GM12864 (cell line): ENCODE measurements at places on chromosomes 4 and X.

- DNase-seq: peak; percentile 2
Observed at GRCh38 chr4:121651597-121651996, 45.2 kb downstream of the ANXA5 start.

- no peak for DNase-seq
Observed at GRCh38 chr4:42123071-42123644, 29.3 kb downstream of the BEND4 start.

- no peak for DNase-seq
Observed at GRCh38 chr4:69589884-69590283, 49.6 kb downstream of the UGT2A2 start.

DNA sequence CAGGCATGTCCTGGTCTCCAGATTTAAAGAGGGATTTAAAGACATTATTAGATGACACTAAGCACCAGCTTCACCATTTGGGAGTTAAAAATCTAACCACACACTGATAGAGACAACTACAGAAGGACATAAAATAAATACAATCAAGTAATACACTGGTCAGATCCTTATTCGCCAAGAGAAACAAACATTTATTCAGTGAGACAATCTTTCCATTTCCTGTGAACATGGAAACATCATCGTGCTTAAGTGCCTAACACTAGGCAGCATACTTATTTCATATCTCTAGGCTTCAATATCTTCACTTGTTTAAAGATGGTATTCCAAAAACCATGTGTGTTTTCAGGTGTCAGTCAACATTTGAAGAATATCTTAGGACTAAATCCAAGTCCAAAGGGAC, 103.6 kb downstream of the AREG start:
- no peak for DNase-seq

GRCh38 chr4:184115399-184115798, 102.3 kb downstream of the ENPP6 start:
- no peak for DNase-seq

DNA sequence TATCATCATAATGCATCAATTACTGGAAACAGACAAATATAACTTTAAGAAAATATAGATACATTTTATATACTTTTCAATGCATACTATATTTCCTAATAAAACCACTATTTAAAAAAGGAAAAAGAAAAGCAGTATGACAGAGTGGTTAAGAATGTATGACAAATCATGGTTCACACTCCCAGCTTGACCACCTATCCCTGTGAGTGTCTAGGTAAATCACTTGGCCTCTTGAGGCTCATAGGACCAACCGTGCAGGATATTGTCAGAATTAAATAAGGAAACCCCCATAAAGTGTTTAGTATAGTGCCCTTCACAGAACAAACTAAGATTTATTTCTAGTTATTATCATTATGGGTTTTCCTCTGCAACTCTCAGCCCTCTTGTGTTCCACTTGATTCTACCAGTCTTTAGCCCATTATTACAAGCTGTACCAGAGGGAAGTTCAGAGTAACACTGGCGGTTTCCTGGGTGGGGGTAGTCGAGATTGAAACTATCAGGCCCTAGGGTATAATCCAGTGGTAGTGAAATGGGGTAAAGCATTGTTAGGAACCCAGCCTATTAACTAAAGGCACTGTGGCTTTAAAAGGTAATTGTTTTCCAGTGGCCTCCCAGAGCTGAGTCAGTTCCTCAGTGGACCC, 55.5 kb upstream of the PAK3 start:
- DNase-seq: no peak

- no peak for DNase-seq
Observed at GRCh38 chr4:141415651-141416050, 195.0 kb downstream of the ZNF330 start.

DNA sequence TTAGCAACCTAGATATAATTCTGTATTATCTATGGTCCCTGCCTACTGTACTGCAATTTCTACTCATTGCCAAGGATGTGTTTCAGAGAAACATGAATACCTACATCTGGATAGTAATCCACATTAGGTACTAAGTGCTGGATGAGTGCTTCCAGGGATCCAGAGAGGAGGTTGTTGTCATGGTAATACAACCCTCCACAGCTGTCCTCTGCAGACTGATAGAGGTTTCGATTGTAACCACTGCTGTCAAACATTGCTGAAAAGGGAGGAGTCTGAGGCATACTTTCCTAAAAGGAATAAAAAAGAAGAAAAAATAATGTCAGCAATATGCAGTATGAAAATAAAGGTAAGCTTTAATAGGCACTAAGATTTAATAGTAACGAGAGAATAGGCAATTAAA, 12.5 kb downstream of the RASGEF1B start:
- DNase-seq: no peak

DNA sequence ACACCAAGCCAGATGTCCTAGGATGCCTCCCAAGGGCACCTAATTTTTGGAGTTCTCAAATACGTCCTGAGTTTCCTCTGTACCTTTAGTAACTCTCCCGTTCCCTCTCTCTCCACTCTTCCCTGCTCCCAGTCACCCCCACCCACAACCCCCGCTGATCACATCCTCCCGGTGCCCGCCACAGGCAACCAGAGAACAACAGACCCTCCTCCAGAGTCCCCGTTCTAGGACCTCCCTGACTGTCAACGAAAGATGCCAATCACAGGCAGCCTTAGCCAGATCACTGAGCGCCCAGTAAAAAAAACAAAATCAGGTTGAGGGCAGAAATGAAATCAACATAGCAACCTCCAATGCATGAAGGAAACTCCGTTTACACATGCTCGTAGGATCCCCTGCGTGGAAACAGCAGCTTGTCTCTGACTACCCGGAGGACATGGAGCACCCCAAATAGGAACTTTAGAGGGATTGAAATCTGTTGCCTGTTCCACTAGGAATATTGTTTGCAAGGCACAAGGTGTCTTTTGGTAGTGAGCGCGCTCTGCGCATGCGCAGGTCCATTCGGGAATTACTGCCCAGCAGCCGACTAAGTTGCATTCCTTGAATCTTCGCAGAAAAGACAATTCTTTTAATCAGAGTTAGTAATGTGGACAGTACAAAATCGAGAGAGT, at the start of gene GABRB1:
TSS of gene GABRB1 (plus strand) at position 557 of the 668 bp plus-strand sequence.
- DNase-seq: no peak

DNA sequence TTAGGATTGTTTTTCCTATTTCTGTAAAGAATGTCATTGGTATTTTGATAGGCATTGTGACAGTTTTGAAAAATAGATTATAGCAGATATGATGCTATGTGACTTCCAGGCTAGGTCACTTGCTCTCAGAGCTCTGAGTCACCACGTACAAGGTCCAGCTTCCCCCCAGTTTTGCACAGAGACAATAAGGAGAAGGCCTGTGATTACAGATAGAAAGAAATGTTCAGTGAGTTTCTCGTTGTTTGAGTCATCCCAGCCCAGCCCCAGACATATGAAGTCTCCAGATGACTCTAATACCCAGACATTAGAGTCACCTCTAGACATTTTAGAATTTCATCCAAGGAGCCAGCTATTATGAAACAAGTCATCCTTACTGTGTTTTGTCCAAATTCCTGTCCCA, 57.2 kb downstream of the MFAP3L start:
- no peak for DNase-seq

GRCh38 chrX:119853444-119853843, 681 bp upstream of the UPF3B start:
- DNase-seq: no peak

DNA sequence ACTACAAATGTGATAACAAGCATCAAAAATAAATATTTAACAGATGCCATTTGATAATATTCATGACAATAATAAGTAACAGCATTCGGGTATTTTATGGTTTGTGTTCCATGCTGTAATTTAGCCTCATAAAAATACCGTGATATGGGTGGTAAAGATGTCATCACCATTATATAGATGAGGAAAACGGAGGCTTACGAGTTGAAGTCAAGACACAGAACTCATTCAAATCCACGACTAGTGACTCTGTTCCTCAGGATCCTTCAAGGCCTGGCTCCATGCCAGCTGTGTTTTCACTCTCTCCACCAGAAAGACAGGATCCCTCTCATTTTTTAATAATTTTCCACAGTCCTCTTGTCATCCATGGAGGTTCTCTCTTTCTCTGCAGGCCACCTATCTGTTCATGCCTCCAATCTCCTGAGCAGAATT, 94.5 kb downstream of the APBB2 start:
- DNase-seq: no peak

- DNase-seq: no peak
Observed at GRCh38 chrX:101163166-101163565, 56.4 kb upstream of the DRP2 start.

DNA sequence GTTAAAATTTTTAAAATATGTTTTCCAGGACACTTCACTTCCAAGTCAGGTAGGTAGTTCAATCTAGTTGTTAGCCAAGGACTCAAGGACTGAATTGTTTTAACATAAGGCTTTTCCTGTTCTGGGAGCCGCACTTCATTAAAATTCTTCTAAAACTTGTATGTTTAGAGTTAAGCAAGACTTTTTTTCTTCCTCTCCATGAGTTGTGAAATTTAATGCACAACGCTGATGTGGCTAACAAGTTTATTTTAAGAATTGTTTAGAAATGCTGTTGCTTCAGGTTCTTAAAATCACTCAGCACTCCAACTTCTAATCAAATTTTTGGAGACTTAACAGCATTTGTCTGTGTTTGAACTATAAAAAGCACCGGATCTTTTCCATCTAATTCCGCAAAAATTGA, 49.7 kb downstream of the XIAP start:
- no peak for DNase-seq

DNA sequence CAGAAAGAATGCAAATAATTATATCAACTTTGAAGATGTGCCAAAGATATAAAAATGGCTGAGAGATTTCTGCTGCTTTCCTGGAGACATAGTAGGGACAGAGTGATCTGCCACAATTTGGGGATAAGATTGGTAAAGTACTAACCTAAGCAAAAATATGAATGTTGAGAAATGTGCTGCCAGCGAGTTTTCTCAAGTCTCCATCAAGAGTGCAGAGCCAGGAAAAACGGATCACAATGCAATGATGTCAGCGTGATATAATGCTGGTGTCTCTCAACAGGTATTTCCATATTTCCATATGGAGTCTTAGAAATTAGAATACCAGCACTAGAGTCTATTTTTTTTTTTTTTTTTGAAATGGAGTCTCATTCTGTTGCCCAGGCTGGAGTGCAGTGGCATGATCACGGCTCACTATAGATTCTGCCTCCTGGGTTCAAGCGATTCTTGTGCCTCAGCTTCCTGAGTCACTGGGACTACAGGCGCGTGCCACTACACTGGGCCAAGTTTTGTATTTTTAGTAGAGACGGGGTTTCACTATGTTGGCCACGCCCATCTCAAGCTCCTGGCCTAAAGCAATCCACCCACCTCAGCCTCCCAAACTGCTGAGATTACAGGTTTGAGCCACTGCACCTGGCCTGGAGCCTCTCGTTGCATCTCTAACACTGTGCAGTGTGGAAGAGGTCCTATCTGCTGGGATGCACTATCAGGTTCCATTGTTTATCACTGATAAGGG, 893.5 kb downstream of the TRIML1 start:
- DNase-seq: no peak

DNA sequence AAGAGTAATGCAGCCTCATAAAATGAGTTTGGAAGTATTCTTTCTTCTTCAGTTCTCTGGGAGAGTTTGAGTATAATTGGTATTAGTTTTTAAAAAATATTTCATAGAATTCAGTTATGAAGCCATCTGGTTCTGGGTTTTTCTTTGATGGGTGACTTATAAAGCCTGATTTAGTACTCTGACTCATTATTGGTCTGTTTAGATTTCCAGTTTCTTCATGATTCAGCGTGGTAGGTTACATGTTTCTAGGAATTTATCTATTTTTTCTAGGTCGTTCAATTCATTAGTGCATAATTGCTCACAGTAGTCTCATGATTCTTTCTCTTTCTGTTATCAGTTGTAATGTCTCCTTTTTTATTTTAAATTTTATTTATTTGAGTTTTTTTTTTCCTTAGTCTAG, 111.2 kb downstream of the CEP44 start:
- no peak for DNase-seq

GRCh38 chr4:13539047-13539618, 5.2 kb downstream of the NKX3-2 start:
- no peak for DNase-seq

DNA sequence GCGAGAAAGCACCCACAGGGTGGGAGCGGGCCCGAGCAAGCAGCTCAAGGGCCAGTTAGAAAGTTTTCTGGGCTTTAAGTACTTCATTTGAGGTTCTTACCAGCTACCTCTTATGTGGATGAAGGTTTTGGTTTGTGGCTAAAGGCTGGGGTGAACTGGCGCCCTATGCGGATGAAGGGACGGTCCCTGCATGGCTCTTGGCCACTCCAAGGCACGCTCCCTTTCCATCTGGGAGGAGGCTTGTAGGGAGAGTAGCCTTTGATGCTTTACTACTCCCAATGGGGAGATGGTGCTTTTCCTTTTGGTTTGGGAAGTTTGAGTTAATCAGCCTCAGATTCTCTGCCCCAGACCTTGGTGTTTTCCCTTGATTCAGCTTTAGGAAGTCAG, 17.7 kb downstream of the MRFAP1 start:
- DNase-seq: no peak

- no peak for DNase-seq
Observed at GRCh38 chr4:17250591-17250990, 261.3 kb downstream of the QDPR start.

- DNase-seq: no peak
Observed at GRCh38 chrX:19912-20571, 261.1 kb upstream of the PLCXD1 start.

- DNase-seq: no peak
Observed at GRCh38 chr4:72171761-72172160, 140.0 kb downstream of the NPFFR2 start.

- no peak for DNase-seq
Observed at GRCh38 chr4:95038791-95039190, 281.0 kb downstream of the BMPR1B start.

DNA sequence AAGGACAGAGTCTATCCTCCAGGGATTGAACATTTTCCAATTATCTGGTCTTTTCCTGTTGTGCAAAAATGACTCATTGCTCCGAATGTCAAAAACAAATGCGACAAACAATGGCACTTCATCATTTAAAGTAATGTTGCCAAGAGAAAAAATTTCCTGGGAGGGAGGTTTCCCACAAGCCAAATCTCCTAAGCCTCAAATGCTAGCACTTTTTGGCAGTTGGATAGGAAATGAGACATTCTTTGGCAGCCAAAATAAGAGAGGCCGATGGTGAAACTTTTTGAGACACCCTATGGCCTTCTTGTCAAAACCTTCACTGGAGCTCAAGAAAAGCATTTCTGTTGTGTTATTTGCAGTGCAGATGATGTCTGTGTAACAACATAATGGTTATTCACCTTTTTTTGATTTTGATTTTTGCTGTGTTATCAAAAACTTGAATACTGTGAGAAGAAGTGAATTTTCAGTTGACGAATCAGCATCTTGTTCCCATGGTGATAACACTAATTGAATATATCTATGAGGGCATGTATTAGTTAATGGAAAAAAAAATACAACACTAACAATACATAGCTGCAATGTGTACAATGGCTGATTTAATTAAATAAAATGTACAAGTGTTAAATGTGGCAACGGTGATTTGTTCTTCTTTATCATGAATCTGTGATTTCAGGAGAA, 333.8 kb downstream of the ANK2 start:
- no peak for DNase-seq

DNA sequence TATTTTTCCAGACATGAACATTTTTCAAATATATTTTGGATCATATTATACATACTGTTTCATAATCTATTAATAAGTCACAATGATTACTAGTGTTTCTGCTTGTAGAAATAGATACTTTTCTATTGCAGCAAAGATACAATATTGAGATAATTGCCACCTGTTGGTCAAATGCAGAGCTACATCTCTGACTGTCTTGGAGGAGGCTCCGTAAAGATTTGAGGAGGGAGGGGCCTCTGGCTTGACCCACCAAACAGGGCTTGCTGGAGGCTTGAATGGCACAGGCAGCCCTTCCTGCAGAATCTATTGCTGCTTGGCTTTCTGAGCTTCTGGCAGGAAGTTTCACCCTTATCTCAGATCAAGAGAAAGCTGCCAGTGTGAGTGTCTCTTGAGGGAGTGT, 99.3 kb upstream of the ARMCX2 start:
- DNase-seq: peak; percentile 2

GRCh38 chr4:136831553-136831952, 700.7 kb downstream of the PCDH18 start:
- DNase-seq: no peak
